Myocyte (in vitro differentiated cells): ENCODE measurements at places on chromosomes 11 and 22.
A peak's percentile ranks its signal among the peaks of the same experiment; 100 is the strongest.

DNA sequence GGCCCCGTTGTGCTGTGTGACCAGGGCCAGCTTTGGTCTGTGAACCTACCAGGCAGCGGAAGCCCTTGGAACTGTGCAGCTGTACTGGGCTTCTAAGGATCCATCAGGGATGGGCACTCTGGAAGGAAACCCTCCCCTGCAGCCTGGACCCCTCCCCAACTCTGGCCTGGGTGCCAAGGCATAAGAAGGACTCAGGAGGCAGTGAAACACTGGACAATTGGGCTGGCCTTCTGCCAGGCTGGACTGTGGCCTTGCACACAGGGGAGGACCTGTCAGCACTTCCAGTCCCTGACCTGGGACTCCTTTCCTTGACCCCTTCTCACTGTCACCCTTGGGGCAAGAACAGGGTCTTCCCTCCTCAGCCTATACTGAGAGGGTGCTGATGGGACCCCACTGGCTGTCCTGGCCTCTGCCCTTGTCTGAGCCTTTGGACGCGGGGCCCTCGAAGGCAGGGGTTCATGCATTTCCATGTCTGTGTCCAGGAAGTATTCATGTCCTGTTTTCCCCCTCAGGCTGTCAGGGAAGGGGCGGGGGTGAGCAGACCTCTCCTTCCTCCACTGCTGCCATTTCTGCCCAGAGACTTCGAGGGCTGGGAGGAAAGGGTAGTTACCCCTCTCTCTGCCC lies 39.6 kb downstream of the PDE2A start:
- DNase-seq = no peak

GRCh38 chr22:40436505-40437431 lies 66.4 kb downstream of the SGSM3 start:
- DNase-seq = peak; percentile 95

DNA sequence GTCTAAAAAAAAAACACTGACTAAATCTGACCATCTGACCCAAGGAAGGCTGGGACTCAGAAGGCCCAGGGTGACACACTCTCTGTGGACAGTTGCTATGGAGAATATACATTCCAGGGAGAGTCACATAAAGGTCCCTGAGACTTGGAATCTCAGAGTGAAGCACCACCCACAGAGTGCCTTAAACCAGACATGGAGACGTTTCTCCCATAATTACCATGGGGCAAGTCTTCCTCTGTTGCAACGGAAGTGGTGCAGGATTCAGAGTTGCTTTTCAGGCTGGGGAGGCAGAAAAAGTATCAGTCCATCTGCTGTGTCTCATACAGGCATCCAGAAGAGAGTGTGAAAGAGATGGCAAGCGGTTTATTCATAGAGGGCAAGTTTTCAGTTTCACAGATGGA lies 58.7 kb upstream of the SLN start:
- DNase-seq = peak; percentile 73

DNA sequence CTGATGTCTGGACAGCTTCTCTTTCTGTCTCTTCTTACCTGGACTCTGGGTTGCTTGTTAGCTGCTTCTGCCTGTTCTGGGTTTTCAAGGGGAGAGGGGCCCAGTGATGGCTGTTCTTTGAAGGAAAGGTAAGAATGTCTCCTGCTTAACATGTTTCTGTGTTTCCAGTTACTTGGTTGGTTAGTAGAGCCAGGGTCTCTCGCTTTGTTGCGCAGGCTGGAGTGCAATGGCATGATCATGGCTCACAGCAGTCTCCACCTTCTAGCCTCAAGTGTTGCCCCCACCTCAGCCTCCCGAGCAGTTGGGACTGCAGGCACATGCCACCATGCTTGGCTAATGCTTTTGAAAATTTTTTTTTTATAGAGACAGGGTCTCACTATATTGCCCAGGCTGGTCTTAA lies 126.6 kb downstream of the BCR start:
- no peak for DNase-seq

GRCh38 chr11:103622296-103622695 lies 414.1 kb upstream of the DDI1 start:
- no peak for DNase-seq

DNA sequence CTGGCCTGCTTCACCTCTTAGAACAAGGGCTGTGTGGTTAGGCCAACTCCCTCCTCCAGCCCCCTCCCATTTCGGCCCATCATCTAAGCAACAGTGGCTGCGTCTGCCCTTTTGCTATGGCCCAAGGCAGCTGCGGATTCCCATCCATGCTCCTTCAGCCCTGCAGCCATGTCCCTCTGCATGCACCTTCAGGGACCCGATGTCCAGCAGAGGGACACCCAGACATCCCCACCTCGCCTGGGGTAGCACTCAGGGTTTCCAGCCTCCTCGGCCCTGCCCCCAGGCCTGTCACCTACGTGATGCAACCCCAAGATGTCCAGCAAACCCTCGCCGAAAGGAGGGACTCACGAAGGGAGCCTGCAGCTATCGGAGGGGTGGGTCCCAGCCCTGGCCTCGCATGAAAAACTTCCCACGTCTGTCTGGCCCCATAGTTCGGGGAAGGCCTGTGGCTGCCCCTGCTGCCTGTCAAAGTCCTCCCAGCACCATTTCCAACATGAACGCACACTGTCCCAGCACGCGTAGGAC lies 194.4 kb downstream of the CTTN start:
- DNase-seq = no peak

DNA sequence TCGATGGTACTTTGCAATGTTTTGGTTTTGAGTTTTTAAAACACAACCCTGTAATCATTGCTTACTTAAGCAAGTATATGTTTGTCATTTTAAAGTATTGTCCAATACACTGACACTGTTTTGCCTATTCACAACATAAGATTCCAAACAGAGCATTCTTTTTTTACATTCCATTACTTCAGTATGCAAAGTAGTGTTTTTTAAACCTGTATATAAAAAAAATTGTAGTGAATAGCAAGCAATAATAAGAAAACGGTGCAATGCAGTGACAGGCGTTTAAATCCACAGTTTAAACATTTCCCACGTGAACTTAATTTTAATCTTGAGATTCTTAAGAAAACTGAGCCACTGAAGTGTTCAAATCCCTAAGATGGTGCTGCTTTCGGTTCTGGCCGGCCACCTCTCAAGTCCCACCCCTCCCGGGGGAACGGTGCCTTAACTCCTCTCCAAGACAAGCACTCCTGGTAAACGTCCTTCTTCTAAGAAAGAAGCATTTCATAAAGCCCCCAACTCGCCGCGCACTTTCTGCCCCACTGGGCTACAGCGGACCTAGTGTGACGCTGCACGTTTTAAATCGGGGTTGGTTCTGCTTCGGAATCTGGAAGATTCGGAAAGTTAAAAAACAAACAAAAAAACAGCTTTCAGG lies 2.9 kb downstream of the PGR start:
- DNase-seq = no peak

DNA sequence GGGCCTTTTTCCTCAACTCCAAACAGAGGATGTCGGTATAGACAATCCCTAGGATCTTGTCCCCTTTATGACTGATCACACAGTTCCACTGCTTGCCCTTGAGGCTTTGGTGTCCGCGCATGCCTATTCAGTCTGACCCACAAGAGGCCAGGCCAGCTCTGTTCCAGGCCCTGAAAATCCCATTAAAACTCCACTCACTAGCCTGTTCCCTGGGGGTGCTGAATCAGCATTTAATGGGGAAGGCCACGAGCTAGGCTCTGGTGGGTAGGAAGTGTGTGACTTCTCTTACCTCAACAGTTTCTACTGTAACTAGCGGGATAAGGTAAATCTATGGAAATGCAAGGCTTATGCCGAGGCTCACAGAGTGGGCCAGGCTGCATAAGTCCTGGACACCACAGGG lies 117.7 kb downstream of the PTPRJ start:
- no peak for DNase-seq

DNA sequence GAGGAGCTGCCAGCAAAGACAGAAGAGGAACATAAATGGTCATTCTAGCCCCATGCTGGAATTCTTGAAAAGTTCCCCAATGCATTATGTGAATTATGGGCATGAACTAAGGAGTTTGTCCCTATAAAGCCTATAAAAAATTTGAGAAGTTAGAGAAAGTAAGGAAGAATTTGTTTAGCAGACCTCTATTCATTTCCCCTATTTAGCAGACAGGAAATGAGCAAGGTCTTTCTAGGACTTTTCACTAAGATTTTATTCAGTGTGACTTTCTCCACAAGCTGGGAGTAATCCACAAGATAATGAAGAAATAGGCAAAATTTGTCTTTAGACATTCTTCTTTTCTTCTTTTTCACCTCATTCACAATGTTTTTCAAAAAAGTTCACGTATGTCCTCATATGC lies 20.0 kb downstream of the PRRG4 start:
- no peak for DNase-seq

DNA sequence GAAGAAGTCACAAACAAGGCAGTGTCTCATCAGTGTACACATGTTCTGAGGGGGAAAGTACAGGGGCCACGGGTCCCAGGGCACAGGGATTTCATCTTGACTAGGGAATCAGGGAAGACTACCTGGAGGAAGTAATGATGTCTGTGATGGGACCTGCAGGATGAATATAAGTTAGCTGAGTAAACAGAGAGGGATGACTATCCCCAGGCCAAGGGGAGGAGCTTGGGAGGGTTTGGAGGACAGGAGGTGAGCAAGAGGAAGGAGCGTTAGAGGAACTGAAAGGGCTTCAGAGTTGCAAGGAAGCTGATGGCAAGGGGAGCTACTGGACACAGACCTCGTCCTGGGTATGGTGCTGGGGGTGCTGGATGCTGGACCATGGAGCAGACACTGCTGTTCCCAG lies 56.4 kb downstream of the TRAF6 start:
- DNase-seq = no peak

DNA sequence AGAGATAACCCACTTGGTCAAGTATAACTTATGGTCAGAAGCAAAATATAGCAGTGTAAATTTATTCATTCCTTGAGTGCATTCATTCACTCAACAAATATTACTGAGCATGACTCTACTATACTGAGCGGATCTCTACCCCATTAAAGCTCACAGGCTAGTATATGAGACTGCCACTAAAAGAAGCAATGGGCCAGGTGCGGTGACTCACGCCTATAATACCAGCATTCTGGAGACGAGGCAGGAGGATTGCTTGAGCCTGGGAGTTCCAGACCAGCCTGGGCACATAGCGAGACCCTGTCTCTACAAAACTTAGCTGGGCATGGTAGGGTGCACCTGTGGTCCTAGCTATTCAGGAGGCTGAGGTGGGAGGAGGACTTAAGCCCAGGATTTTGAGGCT lies 197.6 kb upstream of the BLID start:
- DNase-seq = no peak

DNA sequence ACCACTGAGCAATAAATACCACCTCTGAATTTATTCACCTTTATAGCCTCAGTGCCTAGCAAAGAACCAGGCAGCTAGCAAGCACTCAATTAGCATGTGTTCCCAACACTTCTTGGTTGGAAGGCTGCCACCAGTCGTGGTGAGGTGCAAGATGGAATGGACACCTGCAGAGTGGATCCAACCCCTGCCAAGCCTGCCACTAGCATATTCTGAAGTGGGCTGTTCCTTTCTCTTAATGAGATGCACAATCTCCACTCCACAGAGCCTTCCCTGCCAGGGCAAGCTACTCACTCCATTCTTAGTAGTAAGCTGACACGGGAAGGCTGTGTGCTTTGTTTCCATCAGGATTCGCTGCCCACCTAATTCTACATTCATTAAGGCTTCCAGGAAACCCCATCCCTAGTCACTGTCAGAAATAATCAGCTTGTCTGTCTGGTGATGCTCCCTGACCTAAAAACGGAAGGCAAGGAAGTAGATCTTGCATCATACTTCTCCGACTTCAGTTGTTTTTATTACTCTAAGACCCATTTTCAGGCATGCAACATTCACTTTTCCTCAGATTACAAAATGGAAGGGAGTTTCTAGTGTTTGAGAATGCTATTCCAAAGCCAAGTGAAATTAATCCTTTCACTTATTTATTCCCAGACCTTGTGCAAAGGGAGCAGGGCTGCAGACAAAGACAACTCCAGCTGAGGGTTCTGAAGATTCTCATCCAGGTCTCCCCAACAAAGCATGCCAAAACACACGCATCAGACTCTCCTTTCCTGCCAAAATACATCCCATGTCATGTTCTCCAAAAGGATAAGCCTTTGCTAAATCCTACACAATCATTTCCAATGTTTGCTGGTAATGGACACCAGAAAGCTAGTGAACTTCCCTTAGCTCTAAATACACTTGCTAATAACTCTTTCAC lies 128.0 kb downstream of the TENM4 start:
- no peak for DNase-seq

DNA sequence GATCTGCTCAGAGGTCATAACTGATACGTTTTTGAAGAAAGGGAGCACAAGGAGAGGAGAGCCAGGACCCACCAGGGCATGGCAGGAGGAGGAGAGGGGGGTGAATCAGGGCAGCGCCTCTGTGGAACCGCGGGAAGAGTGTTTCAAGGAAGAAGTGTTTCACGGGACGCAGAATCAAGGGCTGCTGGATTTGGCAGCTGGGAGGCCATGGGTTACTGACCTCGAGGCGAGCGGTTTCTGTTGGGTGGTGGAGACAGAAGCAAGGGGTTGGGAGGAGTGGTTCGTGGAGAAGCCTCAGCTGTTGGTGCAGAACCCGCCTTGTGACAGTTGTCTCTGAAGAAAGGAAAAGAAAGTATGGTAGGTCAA lies 13.1 kb downstream of the VPS26B start:
- DNase-seq = peak; percentile 49

- no peak for DNase-seq
Observed at GRCh38 chr11:64321533-64321932, 3.6 kb downstream of the PRDX5 start.

DNA sequence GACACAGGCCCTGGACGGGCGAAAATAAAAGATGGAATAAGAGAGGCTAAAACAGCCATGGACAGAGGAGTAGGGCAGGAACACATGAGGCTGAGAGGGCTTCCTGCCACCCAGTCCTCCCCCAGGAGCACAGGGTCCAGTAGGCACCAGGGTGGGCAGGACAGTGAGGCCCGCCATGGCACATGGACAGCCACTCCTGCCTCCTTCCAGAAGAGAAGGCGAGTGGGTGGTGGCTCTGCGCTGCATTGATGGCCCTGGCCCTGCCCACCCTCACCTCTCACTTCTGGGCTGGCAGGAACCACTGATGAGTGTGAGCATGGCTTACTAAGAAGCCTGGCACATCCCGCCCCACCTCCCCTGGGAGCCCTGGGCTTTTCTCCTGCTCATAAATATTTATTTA lies 51.2 kb downstream of the TPBGL start:
- no peak for DNase-seq

DNA sequence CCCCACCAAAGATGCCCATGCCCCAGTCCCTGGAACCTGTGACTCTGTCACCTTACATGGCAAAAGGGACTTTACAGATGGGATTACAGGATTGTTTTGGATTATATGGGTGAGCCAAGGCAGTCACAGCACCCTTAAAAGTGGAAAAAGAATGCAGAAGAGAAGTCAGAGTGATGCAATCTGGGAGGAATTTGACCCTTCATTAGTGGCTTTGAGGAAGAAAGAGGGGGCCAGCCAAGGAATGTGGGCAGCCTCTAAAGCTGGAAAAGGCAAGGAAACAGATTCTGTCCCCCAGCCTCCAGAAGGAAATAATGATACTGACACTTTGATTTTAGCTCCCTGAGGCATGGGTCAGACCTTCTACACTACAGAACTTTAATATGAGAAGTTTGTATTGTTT lies 257.3 kb upstream of the ISX start:
- no peak for DNase-seq

- DNase-seq = no peak
Observed at GRCh38 chr11:34433899-34434298, 4.8 kb upstream of the CAT start.

- DNase-seq = no peak
Observed at GRCh38 chr11:111589886-111590499, 12.3 kb upstream of the SIK2 start.
